ENCODE measurements at places on chromosomes 2 and 18.

DNA sequence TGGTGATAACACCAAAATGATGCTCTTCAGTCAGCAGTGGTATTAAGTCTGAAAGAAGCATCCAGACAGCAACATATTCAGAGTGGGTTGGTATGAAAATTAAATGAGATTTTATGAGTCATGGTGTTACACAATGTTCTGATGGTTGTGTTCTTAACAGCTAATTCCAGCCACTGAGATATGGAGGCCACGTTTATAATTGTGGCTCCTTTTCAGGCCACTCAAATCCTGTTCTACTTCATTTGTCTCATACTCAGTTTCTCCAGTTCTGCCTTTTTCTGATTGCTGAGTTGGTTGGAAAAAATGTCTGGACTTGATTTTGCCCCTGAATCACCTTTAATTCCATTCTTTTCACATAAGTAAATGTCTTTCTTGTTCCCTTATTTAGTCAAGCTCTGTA lies 162.7 kb upstream of the COL3A1 start:
- no peak for DNase-seq

- no peak for DNase-seq
Measured at GRCh38 chr18:68314403-68314802, 400.5 kb downstream of the TMX3 start.

DNA sequence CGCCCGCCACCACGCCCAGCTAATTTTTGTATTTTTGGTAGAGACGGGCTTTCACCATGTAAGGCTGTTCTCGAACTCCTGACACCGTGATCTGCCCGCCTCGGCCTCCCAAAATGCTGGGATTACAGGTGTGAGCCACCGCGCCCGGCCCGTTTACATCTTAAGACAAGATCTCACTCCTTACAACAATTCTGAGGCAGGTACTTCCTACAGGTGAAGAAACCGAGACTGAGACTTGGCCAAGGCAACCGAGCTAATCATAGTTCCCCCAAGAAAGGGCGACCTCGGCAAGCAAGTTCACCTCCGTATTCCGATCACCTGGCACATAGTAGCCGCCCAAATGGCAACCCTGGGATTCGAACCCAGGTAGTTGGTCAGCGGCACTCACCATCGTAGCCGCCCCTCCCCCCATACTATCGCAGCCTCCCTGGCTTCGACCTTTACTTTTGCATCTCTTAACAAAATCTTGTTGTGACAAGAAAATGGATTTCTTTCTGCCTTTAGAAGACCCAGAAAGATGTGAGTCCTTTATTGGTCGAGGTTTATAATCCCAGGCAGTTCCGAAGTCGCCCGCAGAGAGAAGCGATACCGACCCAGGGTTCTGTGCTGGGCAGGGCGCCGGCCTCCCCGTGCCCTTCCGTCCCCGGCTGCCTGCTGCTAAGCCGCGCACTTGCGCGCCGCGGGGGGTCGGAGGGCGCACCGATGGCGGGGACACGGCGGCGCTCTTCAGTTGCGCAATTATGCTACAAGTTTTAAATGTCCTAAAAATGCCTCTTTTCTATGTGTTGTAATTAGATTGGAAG lies 1.1 kb upstream of the FZD5 start:
- no peak for DNase-seq

- DNase-seq: no peak
Measured at GRCh38 chr2:230172852-230173251, 46.9 kb downstream of the SP110 start.

- DNase-seq: peak; percentile 9
Measured at GRCh38 chr2:225668606-225669266, 269.2 kb downstream of the NYAP2 start.

GRCh38 chr2:165017966-165018596 lies 62.8 kb upstream of the SLC38A11 start:
- no peak for DNase-seq

DNA sequence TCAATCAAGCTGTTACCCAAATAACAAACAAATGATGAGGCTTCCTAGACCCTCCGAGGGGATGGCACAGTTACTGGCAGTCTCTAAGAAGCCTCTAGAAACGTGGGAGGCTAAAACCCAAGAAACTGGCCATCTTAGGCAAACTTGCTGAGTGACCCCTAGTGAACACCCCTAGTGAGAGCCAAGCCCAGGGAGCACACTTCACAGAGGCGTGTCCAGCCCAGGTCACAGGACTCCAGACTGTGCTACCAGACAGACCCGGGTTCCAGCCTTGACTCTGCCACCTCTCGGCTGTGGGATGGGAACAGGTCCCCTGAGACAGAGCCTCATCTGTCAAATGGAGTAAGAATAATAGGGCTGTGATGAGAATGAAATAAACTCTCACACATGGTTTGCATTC lies 83.5 kb upstream of the ASAP2 start:
- DNase-seq: no peak

GRCh38 chr2:210366675-210367080 lies 51.7 kb upstream of the MYL1 start:
- DNase-seq: no peak

DNA sequence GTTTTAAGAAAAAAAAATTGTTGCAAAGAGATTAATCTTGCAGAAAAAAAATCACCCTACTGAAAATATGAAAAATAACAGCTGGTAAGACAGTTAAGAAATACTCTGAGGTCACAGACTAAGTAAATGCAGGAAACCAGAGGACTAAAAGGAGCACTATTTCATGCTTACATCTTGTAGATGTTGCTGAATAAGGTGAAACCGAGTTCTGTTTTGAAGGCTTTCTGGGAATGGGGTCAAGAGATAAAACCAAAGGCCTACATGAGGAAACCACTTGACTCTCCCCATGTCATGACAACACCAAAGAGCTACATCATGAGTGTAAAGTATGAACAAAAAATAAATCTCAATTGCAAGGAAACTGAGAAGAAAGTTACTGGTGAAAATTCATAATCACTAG lies 197.6 kb downstream of the LRP1B start:
- DNase-seq: no peak

GRCh38 chr2:10329880-10330699 lies 27.4 kb downstream of the HPCAL1 start:
- peak; percentile 77 for DNase-seq

DNA sequence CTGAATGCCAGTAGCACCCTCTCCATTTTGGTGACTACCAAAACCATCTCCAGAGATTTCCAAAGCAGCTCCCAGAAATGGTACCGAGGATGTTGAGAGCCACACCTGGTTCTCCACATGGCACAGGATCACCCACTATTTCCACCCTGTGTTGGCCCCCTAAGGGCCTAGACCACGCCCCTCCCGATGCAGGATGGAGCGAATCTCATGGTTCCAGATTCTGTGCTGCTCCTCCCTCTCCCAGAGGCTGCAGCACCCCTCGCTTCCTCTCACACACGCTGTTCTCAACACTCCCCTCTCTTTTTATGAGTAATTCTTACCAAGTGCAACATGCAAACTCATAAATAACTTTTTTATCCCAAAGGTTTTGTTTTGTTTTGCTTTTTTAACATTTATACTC lies 571.5 kb downstream of the STK39 start:
- no peak for DNase-seq

GRCh38 chr2:119645173-119645855 lies 33.7 kb upstream of the TMEM177 start:
- no peak for DNase-seq

DNA sequence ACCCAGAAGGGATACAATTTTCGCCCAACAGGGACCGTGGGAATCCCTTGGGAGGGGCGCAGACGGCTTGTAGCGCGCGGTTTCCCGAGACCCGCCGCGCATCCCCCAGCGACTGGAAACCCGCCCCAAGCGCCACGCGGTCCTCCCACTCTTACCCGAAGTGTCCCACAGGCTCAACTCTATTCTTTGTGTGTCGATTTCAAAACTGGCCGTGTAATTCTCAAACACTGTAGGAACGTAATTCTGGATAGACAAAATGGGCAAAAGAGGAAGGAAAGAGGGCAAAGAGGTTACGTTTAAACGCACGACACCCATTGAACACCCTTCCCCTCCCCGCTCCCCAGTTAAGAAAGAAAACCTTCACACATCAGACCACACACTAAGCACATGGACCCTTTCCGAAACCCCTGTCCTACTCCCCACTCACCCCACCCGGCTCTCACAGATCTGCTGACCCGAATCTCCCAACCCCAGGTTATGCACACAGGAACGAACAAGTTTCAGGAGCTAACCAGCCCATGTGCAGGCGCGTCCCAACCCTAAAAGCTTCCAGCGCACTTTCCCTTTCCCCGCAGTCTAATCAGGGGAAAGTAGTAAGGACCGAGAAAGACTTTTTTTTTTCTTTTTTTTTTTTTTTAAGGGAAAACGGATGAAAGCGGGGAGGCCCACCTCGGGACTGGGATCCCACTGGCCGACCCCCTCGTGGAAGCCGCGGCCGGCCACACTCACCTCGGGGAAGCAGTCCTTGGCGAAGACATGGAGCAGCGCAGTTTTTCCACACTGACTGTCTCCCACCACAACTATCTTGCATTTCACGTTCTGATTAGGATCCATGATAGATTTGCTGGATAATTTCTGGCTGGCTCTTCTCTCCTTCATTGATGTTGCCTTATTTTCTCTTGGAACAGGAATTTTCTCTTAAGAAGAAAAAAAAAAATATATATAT lies 655 bp downstream of the RND3 start:
- DNase-seq: no peak

GRCh38 chr2:69086466-69086865 lies 73.5 kb downstream of the ANTXR1 start:
- no peak for DNase-seq

GRCh38 chr2:48434101-48434500 lies 95.9 kb upstream of the STON1 start:
- no peak for DNase-seq

GRCh38 chr2:236262238-236262637 lies 2.0 kb downstream of the ASB18 start:
- DNase-seq: no peak
